ENCODE measurements at places on chromosomes 5 and 9.

DNA sequence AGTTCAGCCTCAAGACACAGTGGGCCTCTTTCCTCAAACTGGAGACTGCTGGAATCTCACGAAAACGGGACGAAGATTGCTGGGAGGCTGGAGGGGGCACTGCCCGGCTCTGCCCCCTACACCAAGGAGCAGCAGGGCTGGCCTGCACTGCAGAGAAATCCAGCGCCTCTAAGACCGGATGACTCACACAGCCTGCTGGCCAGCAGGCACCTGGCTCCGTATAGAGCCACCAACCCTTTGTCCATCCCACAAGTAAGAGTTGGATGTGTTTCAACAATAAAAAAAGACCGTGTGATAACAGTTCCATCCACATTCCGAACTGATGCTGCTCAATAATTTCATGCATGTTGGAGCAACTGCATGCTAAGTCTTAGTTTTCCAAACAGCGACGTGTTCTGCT, 11.5 kb downstream of the CCDC127 start:
- DNase-seq: no peak

DNA sequence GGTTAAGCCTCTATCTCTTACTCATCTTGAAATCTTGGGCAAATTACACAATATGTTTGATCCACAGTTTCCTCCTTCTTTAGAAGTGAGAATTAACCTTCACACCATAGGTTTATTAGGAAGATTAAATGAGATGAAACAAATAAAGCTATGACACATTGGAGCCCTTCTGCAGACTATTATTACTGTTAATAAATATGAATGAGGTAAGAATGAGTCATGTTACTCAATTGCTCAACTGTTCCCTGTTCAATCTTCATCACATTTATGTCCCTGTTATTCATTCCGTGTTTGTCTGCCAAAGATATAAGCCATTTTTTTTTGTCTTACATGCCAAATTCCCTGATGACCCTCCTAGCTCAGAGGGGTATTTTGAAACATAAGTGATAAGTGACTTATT, 52.1 kb upstream of the PAPPA start:
- peak; percentile 8 for DNase-seq

GRCh38 chr5:13278811-13279210, 665.7 kb downstream of the DNAH5 start:
- DNase-seq: no peak

DNA sequence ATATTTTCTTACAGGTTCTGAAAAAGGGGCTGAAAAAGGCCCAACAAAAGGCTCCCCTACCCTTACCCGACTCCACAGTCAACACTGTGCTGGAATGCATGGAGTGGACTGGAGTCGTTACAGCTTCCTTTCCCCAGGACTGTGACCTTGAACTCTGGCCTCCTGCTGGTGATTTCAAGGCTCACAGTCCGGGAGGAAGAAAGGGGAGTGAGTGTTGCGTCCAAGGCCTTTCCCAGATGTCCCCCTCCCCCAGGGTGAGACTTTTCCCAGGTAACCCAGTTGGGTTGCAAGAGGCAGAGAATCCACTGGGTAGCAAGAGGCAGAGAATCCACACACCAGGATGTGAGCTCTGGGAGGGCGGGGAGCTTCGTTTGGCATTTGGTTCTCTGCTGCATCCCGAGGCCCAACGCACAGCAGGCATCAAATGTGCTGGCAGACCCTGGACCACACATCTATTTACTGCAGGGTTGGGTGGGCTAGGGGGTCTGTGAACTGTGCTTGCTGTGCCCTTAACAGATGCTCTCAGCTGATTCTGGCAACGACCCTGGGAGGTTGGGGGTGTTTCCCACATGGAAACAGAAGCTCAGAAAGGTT, 37.5 kb downstream of the FABP6 start:
- no peak for DNase-seq

GRCh38 chr9:13166996-13167395, 112.5 kb downstream of the MPDZ start:
- DNase-seq: no peak

DNA sequence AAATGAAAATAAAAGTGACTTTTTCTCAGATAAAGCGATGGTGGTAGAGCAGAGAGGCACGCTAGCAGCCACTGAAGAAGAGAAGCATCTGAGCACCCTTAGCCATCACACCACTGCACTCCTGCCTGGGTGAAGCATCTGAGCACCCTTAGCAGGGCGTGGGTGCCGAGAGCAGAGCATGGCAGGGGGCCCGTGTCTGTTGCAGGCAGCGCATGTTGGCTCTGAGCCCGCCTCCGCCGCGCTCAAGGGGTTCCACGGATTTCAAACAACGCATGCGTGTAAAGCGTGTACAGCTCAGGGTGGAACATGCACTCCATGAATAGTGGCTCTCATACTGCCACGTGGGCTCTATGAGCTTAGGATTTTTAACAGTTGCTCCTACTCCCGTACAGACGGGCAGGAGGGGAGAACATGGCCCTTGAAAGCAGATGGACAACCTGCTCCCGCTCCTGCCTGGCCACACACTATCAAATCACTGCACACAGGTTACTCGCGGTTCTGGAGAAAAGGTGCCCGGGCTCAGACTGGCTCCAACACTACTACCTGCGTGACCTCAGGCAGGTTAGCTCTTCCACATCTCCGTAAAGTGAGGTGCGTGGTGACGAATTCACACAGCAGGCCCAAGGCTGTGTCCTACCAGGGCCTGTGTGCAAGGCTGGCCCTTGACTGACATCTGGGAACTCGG, 12.1 kb downstream of the LRRC14B start:
- DNase-seq: no peak

DNA sequence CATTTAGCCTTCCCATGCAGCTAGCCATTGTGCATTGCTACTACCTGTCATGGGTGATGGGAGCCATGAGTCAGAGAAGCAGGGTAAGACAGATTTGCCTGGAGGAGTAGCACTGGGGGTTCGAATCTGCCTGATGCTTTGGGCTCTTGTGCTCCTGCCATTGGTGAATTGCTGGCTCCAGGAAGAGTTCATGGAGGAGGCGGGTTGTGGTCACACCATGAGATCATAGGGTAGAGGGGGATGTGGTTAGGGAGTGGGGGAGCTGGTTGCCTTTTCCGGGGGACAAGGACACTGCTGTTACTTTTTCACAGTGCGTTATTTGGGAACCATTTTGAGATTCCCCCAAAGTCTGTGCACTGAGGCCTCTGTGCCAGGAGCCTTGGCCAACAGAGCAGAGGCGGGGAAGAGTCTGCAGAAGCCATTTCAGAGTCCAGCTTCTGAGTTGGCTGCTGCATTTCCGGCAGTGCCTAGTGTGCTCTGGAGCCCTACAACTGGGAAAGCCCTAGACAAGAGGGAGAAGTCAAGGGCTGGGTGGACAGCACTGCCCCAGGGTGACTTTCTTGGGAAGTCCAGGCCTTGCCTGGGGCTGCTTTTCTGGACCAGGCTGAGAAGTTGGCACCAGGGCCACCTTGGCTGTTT, 6.2 kb downstream of the ANGPTL2 start:
- no peak for DNase-seq

DNA sequence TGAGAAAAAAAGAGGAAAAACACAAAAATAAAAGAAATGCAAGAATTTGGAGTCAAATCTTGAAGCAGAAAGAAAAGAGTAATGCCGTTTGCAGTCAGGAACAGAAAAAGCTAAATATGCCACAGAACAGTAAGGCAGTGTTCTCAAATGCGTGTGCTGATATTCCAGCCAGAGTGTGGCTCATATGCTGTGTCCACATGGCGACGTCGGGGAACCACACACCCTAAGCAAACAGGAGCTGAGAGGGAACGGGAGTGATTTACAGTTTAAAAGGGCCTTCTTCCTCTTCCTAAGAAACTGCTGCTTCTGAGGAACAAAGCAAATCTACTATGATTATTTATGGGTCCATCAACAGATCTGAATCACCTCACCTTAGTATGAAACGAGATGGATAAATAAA, 42.7 kb downstream of the DDX31 start:
- no peak for DNase-seq

GRCh38 chr9:131673068-131673467, 66.8 kb downstream of the RAPGEF1 start:
- no peak for DNase-seq

DNA sequence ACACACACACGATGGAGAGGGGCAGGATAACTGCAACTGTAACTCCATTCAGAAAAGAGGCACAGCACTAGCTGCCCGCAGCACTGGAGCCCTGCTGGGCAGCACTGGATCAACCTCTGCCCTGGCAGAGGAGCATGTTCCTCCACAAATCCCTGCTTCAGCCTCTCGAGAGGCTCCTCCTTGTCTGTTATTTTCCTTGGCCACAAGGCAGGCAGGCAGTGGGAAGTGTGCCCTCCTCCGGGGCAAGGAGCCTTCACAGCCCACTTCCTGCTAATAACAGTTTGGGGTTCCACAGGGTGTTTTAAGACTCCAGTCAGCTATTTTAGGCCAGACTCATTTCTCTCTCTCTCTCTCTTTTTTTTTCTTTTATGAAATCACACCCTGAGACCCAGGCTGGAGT, 11.8 kb downstream of the FXN start:
- no peak for DNase-seq

- no peak for DNase-seq
Observed at GRCh38 chr5:35485487-35485886, 132.2 kb upstream of the SPEF2 start.
